ENCODE measurements at places on chromosomes 11 and 22.

- DNase-seq, result no peak
Observed at GRCh38 chr11:70528046-70528793, 129.9 kb downstream of the CTTN start.

- DNase-seq, result peak; percentile 65
Observed at GRCh38 chr11:62909107-62909894, 11.9 kb downstream of the CHRM1 start.

GRCh38 chr11:2766166-2766565 is 66.4 kb upstream of the KCNQ1OT1 start:
- DNase-seq, result no peak

- DNase-seq, result no peak
Observed at GRCh38 chr11:2536440-2536989, 91.7 kb downstream of the KCNQ1 start.

GRCh38 chr11:19664886-19665548 is 47.6 kb upstream of the NAV2 start:
- DNase-seq, result no peak

GRCh38 chr11:19938866-19939265 is 221.4 kb downstream of the DBX1 start:
- DNase-seq, result no peak

GRCh38 chr11:29781268-29781667 is 235.6 kb downstream of the KCNA4 start:
- no peak for DNase-seq

DNA sequence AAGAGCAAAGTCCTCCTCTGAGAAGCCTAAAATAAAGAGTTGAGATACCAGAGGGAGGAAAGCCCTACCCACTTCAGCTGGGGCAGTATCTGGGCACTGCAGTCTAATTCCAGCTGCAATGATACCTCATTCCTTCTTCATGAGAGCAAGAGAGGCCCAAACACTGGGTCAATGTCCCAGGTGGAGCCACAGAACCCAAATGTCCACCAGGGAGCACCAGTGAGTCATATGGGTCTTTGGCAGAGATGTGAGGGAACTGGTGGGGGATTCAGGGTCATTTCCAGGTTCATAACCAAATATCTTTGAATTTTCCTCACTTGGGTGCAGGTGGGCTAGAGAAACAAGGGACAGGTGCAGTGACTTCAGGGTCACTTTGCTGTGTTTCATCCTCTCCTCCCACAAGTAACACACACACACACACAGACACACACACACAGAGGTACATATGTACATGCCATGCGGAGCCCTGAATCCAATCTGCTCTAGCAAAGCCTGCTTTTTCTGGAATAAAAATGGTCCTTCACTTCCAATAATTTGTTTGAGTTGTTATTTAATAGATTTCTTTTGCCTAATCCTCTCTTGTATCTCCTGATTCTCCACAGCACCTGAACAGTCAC is 585.4 kb downstream of the SOX6 start:
- DNase-seq, result no peak

- DNase-seq, result no peak
Observed at GRCh38 chr11:44798607-44798972, 71.8 kb downstream of the TSPAN18 start.

DNA sequence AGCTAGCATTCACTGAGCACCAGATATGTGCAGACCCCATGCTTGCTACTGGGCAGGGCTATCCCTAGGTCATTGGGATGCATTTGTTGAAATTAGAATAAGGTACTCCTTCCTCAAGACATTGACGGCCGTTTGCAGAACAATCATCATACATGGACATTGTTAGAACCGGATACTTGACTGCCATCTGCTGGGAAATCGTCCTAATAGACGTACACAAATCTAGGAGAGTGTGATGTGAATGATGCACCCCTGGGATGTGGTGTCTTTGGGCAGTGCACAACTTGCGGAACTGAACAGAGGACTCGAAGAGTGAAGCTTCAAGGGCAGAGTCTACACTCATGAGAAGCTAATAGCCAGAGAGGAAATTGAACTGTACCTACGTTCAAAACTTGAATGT is 35.9 kb downstream of the MYO18B start:
- no peak for DNase-seq

- DNase-seq, result no peak
Observed at GRCh38 chr11:100619484-100619883, 67.6 kb upstream of the ARHGAP42 start.

DNA sequence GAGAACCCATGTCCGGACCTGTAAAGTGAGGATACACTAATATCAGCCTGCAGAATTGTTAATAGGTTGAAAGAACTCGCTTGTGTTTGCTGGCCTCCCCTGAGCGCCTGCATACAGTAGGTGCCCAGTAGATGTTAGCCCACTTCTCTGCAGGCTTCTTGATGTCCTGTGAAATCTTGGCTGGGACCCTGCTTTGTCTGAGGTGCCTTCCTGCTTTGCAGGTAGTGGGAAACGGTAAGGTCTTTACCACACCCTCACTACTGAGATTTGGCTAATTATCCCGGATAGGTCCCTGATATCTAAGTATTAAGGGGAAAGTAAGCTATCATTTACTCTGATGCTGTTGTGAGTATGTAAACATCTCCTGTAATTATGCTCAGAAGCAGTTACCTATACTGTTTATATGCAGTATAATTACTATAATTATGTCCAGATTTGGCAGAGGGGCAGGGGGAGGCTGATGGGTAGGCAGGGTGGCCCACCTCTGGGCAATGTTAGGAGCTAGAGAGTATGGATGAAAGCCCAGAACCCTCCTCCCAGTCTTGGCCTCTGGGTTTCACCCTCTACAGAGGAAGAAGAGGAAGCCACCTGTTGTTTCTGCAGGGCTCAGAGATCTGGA is 1.2 kb upstream of the ARRB1 start:
- no peak for DNase-seq

DNA sequence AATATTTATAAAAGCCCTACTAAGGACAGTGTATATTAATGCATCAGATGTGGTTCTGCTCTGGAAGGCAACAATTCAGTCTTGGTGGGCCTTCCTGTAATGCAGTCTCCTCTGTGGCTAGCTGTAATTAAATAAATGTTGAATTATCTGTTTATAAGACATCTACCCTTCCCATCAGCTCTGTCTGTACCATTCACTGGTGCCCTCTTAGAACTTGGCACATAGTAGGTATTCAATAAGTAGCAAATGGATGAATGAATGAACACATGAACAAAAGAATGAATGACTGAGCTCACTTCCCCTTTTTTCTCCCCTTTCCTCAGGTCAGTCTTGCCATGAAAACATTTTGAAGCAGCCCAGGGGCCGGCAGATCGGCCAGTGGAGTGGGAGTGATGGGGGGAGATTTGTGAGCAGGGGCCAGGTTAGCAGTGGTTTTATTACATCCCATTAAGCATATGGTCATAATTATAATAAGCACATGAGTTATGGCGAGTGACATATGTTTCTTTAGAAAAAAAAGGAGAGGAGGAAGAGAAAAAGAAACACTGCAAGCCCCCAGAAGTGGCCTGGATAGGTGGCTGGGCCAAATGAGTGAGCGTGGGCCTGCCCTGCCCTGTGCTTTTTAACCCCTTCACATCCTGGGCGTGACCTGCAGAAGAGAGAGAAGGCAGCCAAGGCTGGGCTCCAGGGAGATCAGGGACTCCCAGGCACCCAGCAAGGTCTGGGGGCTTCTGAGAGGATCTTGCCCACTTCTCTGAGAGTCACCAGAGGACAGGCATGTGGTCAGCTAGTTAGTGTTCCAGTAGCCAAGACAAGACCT is 48.6 kb upstream of the CD82 start:
- DNase-seq, result no peak

DNA sequence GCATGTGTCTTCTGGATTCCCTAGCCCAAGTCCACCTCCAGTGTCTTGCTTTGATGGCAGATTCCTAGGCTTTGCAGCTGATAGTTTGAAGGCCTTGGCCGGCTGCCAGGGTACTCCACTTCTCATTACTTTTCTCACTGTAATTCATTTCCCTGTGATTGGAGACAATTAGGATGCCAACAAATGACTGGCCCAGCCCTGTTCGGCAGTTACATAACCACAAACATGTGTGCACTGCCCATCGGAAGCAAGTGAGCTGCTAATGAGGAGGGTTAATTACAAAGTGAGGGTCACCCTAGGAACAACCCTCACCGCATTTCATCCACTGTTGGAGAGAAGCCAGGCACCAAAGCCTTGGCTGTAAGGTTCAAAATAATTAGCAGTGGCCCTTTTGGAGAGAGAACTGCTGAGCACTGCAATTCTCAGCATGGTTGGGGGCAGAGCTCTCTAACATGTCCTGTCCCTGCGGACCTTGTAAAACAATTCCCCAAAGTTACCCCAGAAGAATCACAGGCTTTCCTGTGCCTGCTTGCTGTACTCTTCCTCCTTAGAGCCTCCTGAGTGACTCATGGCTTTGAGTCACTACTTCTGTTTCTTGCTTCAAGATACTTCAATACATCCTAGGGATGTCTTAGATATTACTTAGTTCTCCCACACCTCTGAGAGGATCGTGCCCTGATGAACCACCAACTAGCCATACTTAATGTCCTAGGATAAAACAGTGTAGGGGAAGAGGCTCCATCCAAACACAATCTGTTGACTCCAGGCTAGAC is 109.7 kb upstream of the GALNT18 start:
- DNase-seq, result no peak

DNA sequence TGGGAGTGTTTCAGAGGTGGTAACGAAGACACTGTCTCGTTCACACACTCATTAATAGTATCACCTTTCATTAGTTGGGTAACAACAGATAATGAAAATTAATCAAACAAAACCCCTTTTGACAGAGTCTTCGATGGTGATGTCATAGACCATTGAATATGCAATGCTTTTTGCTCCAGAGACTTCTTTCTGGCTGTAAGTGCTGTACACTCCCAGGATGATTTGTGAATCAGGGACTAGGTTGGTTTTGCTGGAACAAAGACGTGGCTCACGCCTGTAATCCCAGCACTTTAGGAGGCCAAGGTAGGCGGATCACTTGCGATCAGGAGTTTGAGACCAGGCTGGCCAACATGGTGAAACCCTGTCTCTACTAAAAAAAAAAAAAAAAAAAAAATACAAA is 9.5 kb upstream of the RASSF10 start:
- DNase-seq, result no peak

GRCh38 chr11:59957094-59957493 is 6.7 kb upstream of the OOSP4A start:
- DNase-seq, result no peak

GRCh38 chr22:44024288-44024921 is at the start of gene PARVB:
TSS of gene PARVB (plus strand) at chr22:44024302. CDS start at chr22:44024340, 38 bp downstream.
- DNase-seq, result no peak

GRCh38 chr11:109155291-109155690 is 266.7 kb upstream of the C11orf87 start:
- DNase-seq, result no peak

DNA sequence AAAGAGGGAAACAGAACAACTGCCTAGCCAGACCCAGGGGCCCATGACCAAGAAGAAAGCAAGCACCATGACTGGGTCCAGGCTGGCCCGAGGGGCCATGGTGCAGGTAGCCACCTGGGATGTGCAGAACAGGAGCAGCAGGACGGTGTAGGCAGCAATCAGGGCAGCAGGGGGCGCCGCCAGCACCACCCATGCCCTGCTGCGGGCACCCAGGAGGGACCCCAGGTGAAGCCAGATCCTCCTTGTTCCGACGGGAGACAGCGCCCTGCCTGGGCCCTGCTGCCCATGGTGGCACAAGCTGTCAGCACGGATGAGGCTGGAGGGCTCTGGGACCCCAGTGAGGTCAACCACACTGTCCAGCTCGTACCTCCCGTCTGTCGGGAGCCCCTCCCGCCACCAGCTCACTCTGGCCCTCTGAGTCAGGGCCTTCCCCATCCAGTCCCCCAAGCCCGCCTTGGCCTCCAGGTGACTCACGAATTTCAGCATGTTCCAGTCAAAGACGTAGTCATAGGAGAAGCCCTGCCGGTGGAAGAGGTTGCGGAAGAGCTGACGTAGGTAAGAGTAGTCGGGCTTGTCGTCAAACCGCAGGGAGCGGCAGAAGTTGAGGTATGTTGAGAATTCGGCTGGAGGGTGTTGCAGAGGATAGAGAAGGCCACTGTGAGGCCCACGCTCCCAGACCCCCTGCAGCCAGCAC is 18.8 kb downstream of the CSNK1E start:
- DNase-seq, result no peak
